ENCODE measurements at places on chromosomes 11 and 22.

- ATAC-seq, result no peak
Measured at GRCh38 chr11:16191212-16191867, 165.0 kb downstream of the SOX6 start.

DNA sequence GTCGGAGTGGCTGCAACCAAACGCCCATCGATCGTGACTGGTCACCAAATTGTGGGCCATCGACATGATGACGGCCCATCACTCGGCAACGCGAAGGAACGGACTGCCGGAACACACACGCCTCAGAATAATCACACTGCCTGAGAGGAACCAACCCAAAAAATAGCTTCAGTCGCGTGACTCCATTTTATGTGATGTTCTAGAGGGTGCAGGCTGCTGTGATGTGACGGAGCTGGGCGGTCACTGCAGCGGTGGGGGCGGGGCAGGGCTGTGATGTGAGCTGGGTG is 174.6 kb downstream of the CTTN start:
- ATAC-seq, result no peak

- no peak for ATAC-seq
Measured at GRCh38 chr11:64119700-64120099, 46.2 kb downstream of the MACROD1 start.

- ATAC-seq, result no peak
Measured at GRCh38 chr22:45784357-45785277, 113.0 kb downstream of the ATXN10 start.

DNA sequence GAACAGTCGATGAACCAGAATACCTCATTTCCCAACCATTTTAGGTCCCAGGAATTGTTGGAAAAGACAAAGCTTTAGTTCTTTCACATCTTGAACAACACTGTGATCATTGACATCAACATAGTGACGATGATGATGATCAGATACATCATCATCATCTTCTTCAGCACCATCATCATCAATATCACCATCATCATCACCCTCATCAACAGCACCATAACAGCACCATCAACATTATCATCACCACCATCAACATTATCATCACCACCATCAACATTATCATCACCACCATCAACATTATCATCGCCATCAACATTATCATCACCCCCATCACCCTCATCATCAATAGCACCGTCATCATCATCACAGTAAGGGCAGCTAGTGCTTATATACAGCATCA is 8.8 kb downstream of the SCUBE1 start:
- ATAC-seq, result no peak

GRCh38 chr22:42114721-42115120 is 15.9 kb downstream of the CYP2D6 start:
- ATAC-seq, result no peak

DNA sequence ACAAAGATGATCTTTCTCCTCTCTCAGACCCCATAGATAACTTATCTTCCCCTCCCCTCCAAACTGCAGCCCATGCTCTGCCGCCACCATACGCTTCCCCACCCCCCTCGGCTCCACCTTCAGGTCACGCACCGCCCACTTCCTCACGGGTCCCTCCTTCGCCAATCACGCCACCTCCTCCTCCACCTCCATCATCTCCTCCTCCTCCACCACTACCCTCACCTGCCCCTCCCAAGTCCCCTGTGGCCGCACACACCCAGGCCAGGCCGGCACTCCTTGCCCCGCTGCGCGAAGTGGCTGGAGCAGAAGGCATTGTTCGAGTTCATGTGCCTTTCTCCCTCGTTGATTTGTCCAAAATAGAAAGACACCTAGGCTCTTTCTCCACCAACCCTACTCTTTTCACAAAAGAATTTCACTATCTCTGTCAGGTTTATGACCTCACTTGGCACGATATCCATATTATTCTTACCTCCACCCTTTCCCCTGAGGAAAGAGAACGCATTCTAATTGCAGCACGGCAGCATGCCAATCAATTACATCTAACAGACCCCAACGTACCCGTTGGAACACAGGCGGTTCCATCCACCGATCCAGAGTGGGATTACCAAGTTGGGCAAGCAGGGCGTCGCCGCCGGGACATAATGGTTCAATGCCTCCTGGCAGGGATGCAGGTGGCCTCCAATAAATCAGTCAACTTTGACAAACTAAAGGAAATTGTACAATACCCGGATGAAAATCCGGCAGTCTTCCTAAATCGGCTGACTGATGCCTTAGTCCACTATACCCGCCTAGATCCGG is 12.3 kb upstream of the OR56A3 start:
- no peak for ATAC-seq

- ATAC-seq, result no peak
Measured at GRCh38 chr11:18704698-18705097, 6.1 kb downstream of the TMEM86A start.

DNA sequence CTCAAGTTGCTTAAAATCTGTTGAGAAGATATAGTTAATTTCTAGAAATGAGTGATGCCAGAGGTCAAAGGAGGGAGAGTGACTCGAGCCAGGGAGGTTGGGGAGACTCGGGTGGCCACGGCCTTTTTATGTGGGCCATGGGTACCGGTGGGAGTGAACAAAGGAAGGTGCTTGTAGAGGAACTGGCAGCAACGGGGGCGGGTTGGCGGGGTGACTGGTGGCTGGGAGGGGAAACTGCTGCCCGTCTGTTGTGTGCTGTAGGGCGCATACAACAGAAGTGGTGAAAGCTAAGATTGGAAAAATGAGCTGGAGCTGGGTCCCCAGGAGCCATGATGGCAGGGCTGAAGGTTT is 5.4 kb downstream of the DAGLA start:
- no peak for ATAC-seq

GRCh38 chr22:23149743-23150238 is 4.5 kb downstream of the RAB36 start:
- no peak for ATAC-seq

DNA sequence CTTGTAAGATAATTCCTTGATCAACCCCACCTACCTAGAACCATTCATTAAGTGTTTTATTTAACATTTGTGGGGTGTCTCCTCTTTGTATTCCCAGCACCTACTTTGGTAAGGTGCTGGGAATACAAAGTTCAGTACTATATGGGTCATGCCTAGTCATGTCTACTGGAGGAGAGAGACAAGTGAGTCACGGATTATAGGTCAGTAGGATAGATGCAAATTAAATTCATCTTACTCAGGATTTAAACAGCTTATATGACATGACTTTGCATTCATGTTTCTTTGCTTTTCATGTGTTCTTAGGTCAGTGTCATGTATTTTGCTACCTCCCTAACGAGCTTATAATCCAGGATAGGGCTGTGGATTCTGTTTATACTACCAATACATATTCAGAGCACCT is 3.4 kb upstream of the FADS1 start:
- no peak for ATAC-seq

DNA sequence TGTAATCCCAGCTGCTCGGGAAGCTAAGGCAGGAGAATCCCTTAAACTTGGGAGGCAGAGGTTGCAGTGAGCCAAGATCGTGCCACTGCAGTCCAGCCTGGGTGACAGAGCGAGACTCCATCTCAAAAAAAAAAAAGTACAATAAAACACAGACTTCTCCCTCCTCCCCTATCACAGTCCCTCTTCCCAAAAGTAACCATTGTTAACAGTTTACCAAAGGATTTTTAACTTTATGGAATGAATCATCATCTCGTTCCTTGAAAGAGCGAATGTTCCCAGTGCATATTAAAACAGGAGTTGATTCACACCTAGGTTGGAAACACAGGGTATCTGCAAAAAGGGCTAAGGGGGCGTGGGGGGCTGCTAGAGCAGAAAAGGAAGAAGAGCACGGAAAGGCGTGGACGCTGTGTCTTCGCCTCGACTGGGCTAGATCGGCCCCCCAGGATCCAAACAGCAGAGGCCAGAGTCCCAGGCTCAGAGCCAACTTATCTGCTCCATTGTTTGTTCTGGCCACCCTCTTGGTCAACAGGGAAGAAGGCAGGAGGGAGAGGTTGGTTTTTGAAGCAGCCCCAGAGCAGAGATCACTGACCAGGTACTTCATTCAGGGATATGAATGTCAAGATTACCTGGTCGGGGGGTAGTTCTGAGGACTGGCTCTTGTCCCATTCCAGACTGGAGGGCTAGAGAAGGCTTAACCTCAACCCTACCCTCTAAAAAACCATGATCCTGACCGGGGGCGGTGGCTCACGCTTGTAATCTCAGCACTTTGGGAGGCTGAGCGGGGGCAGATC is 2.1 kb upstream of the AHNAK start:
- ATAC-seq, result no peak

- peak; percentile 61 for ATAC-seq
Measured at GRCh38 chr22:19766511-19767426, 6.2 kb downstream of the TBX1 start.

- no peak for ATAC-seq
Measured at GRCh38 chr11:12871241-12871640, 137.9 kb upstream of the RASSF10 start.

DNA sequence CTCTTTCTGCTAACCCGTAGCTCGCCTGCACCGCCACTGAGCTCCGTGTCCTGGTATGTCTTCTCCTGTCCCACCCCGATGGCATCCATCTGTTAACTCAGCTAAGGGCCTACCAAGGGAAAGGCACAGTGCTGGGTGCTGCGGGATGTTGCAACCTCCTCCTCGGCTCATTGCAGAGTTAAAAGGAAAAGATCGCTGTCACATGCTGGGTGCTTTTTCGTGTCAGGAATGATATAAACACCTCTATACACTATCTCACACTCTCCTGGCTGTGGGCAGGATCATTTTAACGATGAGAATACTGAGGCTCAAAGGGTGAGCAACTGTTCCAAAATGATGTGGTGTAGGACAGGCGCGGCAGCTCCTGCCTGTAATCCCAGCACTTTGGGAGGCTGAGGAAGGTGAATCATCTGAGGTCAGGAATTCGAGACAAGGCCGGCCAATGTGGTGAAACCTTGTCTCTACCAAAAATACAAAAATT is 10.1 kb downstream of the TXN2 start:
- ATAC-seq, result no peak
